ENCODE measurements at places on chromosomes 4 and X.

GRCh38 chr4:76449833-76450232 lies 14.8 kb downstream of the SHROOM3 start:
- DNase-seq = no peak

GRCh38 chr4:165627128-165627527 lies 245.9 kb upstream of the TLL1 start:
- no peak for DNase-seq

DNA sequence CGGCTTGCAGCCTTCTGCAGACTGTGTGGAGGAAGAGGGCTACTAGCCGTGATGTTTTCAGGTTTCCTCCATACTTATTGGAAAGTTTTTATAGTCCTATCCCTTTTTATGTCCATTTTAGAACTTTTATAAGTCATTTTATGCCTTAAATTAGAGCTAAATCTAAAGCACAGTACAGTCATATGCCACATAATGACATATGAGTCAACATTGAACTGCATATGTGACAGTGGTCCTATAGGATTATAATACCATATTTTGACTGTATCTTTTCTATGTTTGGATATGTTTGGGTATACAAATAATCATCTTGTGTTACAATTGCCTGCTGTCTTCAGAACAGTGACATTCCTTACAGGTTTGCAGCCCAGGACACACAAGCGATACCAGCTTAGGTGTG lies 200.2 kb downstream of the SPRY1 start:
- DNase-seq = no peak

DNA sequence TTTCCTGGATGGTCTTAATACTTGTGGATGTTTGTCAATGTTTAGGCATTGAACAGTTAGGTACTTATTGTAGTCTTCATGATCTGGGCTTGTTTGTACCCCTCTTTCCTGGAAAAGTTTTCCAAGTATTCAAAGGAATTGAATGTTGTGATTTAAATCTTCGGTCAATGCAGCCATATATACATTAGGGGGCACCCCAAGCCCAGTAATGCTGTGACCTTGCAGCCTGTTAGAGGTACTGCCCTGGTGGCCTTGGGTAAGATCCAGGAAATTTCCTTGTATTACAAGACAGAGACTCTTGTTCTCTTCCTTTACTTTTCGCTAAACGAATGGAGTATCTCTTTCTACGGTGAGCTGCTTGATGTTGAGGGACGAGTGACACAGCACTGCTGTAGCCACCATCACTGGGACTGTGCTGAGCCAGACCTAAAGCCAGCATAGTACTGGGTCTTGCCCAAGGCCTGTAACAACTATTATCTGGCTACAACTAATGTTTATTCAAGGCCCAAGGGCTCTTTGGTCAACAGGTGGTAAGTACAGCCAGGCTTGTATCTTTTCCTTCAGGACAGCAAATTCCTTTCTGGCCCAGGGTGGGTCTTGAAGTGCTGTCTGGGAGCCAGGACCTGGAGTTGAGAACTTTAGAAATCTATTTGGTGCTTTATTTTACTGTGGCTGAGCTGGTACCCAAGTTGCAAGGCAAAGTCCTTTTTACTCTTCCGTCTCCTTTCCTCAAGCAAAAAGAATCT lies 118.3 kb upstream of the ATOH1 start:
- DNase-seq = peak; percentile 61

DNA sequence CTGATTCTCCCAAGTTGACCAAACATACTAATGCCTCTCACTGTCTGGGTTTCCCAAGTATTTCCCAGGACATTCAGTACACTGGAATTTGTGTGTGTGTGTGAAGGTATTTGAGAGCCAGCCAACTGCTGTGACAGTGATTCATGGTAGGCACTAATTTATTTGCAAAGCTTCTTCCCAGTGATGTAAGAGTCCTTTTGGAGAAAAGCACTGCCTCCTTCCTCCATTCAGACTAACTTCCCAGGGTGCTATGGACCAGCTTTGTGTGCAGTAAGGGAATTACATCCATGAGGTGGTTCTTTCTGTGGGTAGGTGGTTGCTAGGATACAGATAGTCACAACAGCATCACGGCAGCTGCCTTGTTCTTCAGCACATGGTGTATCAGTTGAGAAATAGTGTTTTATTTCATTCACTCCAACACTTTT lies 8.7 kb downstream of the EGF start:
- DNase-seq = peak; percentile 14

DNA sequence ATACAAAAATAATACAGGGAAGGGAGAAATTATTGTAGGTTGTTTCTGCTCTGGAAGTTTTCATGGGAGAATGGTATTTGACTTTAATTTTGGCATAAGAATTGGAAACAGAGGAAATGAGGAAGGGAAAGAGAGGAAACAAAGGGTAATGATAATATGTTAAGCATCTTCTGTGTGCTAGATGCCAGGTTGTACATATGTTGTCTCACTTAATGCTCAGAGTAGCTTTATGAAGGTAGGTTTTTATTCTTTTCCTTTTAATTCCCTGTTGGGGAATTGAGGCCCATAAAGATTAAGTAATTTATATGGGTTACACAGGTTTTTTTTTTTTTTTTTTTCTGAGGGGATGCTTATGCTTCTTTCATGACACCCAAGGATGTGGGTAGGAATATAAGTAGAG lies 19.2 kb downstream of the BLTP1 start:
- DNase-seq = no peak

DNA sequence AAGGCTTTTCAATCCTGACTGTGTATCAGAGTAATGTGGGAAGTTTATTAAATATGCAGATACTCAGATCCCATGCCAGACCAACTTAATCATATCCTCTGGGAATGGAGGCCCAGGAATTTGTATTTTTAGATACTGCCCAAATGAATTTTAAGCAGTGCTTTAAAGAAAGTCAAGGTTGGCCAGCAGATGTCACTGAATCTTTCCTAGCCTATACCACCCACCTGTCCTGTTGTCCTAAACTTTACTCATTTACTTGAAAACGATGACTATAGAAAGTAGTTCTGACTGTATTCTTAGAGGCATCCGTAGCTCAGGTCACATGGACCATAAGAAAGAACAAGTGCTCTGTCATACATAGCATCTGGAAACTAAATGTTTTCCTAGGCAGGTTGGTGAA lies 79.9 kb downstream of the AMOT start:
- DNase-seq = no peak

GRCh38 chr4:4980621-4981230 lies 38.5 kb downstream of the CYTL1 start:
- DNase-seq = no peak

DNA sequence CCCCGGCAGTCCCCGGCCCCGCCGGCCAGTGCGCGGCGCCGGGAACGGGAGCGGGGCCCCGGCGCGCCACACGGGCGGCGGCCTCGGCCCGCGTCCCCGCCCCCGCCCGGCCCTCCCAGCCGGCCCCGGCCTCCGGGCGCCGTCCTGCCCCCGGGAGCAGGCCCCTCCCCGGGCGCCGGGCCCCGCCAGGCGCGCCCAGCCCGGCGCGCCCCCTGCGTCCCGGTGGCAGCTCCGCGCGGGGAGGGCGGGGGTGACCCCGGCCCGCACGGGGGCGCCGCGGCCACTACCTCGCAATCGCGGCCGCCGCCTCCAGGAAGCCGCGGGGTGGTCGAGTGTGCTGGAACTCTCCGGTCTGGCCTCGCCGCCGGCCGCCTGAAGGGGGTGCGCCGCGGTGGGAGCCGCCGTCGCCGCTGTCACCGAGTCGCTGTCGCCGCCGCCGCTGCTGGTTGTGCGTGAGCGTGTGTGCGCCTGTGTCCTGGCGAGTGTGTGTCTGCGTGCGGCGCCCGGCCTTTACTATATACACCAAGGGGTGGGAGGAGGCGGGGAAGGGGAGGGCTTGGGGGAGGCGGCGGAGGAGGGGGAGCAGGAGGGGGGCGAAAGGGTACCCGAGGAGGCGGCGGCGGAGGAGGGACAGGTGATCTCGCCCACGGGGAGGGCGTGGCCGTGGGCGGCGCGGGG lies at the start of gene RAI2:
RAI2 (minus strand) TSS at position 488 of the 678 bp plus-strand sequence. CDS start 59,288 bp downstream, outside the sequence.
- no peak for DNase-seq

DNA sequence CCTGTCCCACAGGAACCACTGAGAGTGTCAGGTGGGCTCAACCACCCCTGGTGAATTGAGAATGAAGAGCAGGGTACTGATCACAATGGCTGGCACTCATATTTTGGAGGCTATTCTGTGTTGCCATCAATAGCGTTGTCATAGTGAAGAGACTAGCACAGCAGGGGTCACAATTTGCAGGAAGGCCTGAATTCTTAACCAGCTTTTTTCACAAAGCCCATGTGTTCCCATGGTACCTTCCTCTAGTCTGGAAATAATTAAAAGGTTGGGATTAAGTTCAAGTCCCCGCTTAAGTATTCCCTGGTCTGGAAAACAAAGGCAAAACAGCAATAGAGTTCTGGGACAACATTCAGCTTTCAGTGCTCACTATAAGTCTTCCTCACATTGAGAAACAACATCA lies 1051.7 kb downstream of the C4orf33 start:
- DNase-seq = peak; percentile 37

GRCh38 chr4:97374526-97374925 lies 768.8 kb downstream of the STPG2 start:
- DNase-seq = no peak

- no peak for DNase-seq
These were observed 314.8 kb downstream of the FAM47A start for GRCh38 chrX:33817266-33817665.

GRCh38 chr4:60389633-60390032 lies 810.5 kb upstream of the ADGRL3 start:
- DNase-seq = no peak

DNA sequence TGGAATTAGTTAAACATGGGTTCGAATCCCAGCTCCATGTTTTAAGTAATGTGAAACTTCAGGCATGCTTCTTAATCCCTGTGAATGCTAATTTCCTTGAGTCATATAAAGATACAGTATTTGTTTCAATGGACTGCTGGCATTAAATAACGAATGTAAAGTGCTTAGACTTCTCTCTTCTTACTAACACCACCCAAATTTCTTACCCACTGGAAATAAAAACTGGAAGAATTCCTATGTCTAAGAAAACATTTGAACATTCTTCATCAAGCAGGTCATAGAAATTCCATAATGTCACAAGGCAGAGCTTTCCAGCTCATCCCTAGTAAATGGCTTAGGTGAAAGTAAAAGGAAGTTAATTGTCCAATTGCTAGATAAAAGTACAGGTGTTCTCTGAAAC lies 172.5 kb downstream of the ANK2 start:
- no peak for DNase-seq

GRCh38 chr4:38842994-38843393 lies 13.6 kb downstream of the TLR6 start:
- no peak for DNase-seq

DNA sequence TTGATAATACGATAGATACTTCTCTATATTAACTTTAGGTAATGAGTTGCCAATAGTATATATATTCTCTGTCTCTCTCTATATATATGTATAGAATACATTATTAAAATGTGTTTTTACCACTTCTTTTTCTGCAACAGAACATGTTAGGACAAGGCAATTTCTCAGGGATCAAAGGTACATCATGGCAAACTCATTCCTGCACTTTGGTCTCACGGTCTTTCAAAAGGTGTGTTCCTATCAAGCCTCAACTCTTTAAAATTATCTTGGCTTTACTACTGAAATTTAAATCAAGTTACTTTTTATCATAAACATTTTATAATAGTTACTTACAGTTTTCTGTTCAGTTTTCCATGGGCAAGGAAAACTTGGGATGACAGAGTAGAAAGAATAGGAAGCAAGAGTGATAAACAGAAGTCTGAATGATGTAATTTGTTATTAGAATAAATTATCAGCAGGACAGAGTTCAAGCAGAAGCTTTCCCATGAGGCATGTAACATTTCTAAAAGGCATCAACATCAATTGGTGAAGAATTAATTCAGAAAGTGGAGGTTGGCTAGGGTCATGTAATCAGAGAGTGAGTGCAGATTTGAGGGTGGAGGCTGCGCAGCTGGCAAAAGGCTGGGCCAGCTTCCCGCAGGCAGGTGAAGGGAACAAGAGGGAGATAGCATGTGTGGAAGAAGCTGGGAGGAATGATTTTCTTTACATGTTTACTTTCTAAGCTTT lies 59.7 kb upstream of the LRAT start:
- DNase-seq = no peak

- DNase-seq = no peak
These were observed 668 bp upstream of the PTCHD1 start for GRCh38 chrX:23333842-23334520.

DNA sequence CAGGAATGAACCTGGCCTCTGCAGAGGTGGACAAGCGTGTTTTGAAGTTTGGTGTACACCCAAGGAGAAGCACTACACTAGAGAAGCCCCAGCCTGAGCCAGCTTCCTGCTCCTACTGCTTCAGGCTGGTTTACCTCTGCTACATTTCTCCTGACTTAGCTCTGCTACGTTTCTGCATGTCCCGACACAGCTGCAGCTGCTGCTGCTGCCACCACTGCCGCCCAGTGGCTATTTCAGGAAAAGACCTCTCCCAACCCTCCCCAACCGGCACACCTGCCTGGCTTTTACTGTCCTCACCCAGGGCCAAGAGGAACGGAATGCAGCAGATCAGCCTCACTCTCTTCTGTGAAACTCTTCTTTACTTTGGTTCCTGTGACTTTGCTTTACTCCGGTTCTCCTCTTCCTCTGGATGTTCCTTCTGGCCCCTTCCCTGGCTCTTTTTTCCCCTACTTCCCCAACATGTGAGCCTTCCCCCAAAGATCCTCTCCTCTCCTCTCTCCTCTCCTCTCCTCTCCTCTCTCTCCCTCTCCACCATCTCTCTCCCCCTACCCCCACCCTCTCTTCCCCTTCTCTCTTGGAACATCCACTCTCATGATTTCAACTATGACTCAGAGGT lies 3.1 kb upstream of the P2RY4 start:
- DNase-seq = no peak

- no peak for DNase-seq
These were observed 166.4 kb upstream of the SFRP2 start for GRCh38 chr4:153955327-153955726.

- no peak for DNase-seq
These were observed 59.5 kb downstream of the SLC39A8 start for GRCh38 chr4:102285831-102286230.
